ENCODE measurements at places on chromosomes 6 and 20.

DNA sequence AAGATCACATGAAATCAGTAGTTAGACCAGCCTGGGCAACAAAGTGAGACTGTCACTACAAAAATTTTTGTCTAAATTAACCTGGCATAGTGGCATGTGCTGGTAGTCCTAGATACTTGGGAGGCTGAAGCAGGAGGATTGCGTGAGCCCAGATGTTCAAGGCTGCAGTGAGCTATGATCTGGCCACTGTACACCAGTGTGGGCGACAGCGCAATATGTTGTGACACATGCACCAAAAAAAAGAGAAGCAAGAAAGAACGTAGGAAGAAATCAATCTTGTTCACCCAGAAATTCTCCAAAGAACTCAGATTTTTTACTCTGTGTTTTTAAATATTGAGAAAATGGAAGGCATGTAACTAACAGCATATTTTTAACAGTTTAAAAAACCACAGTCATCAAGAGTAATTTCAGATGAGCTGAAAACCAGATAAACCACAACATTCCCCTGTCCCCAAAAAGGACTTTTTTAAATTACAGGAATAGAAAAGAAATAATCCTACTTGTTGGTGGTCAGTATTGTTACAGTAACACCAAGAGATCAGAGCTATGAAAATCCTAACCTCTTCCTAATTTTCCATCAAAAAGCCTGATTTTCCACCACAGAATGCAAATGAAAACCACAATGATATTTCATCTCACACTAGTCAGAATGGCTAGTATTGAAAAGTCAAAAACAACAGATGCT, 240.2 kb downstream of the KHDC1L start:
- no peak for DNase-seq

DNA sequence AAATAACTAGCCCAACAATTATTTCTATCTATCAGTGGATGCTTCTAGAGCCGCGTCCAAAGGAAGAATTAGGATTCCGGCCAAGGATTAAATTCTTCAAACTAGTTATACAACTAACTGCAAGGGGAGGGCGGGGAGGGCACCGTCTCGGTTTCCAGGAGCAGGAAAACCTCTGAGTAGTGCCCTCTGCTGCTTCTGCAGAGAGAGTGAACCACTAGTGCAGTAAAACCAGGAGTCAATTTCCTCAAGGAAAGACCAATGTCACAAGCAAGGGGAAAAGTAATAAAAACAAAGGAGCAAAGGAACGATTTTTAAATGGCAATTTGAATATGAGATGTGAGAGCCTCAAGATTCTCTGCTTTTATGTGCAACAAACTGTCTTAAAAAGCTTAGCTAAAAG, 16.5 kb upstream of the UBE2J1 start:
- DNase-seq: no peak

- DNase-seq: no peak
These were observed 36.3 kb upstream of the FAM83D start for GRCh38 chr20:38889792-38890496.

DNA sequence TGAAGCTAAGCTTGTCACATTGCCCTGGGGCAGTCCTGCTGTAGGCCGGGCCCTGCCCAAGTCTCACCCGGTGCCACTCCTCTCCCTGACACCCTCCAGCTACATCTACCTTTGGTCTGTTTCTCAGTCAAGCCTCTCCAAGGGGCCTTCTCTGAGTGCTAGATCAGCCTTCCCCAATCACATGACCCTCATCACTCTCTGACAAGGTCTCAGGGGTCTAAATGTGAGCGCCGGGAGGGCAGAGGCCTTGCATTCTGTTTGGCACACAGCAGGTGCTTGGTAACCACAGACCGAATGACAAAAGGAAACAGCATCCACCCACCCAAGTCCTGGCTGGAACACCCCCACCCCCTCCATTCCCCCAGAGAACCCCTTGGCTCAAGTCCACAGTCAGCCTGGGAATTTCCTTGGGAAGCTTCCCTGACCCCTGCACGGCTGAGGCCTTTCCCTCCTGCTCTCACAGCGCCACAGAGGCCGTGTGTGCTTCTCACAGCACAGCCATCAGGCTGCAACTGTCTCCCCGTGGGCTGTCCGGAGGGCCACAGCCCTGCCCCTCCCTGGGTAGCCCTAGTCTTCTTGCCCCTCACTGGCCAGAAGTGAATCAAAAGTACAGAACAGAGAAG, 32.9 kb downstream of the PKIG start:
- no peak for DNase-seq

- no peak for DNase-seq
These were observed 54.5 kb downstream of the TRIM38 start for GRCh38 chr6:26016963-26017631.

GRCh38 chr6:5531853-5532375, 270.6 kb downstream of the FARS2 start:
- DNase-seq: no peak

GRCh38 chr6:13767121-13767808, 47.1 kb downstream of the MCUR1 start:
- no peak for DNase-seq

- DNase-seq: no peak
These were observed 9.8 kb upstream of the TPBG start for GRCh38 chr6:82353848-82354247.

- DNase-seq: no peak
These were observed 16.6 kb downstream of the KDM1B start for GRCh38 chr6:18171871-18172270.

DNA sequence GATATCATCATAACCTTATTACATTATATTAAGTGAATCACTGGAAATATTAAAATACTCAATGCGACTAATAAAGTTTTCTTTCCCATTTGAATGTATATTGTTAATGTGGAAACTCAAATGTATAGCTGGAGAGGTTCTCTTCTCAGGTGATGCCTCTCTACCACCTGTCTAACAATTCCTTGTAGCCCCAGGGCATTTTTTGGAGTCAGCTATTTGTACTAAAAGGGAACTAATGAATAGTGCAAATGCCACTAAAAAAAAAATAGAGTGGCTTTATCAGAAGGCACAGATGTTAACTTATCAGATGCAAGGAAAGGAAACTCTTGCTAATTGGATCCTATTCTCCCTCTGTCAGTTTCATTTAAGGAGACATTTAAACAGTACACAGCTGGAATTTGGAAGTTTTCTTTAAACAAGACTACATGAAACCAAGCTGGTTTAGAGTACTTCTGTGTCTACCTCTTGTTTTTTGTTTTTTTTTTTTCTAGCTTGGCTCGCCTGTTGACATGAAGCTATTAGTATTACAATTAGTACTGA, 897.0 kb upstream of the SLC35B3 start:
- no peak for DNase-seq

GRCh38 chr20:3502878-3503277, 32.1 kb downstream of the ATRN start:
- DNase-seq: no peak

DNA sequence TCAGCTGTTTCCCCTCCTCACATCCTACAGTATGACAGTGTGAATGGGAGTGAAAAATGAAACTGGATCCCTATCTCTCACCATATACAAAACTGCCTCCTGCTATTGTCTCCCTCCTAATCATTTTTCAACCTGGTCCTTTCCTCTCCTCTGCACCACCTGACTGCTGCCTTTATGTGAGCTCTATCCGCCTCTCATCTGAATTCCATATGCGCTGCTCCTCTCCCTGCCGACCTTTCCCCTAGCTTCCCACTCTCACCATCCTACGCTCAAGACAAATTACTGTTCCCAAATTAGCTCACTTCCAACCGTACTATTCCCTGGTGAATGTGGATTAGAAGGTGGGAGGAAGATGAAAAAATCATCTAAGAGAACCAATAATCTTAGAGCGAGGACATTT, 148.4 kb upstream of the FBXL4 start:
- DNase-seq: no peak
